ENCODE measurements at places on chromosomes 1 and 21.

DNA sequence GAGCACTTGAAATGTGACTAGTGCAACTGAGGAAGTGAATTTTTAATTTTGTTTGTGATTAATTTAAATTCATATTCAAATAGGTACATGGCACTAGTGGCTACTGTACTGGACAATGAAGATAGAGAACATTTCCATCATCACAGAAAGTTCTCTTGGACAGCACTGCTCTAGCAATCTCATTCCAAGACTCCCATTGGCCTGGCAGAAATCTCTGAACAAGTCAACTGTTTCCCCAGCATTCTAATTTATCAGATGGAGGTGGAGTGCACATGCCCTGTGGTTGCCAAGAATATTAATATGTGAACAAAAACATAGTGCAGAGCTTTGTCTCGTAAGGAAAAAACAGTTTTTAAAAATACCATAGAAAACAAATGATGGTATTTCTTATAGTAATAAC, 81.3 kb downstream of the CLIC4 start:
- no peak for DNase-seq

DNA sequence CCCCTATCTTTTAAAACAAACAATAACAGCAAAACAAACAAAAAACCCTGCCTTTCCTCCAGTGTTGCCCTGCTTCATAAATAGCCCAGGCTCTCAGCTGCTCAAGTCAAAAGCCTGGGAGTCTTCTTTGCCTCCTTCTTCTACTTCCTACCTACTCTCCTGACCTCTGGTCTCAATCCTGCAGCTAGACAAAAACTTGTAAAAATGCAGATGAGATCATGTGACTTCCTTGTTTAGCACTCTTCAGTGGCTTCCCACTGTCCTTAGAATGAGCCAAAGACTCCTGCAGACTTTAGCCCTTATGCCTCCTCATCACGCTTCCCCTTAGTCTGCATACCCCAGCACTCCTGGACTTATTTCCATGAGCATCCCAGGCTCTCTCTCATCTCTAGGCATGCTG, 55.0 kb upstream of the ZNF644 start:
- DNase-seq = no peak

DNA sequence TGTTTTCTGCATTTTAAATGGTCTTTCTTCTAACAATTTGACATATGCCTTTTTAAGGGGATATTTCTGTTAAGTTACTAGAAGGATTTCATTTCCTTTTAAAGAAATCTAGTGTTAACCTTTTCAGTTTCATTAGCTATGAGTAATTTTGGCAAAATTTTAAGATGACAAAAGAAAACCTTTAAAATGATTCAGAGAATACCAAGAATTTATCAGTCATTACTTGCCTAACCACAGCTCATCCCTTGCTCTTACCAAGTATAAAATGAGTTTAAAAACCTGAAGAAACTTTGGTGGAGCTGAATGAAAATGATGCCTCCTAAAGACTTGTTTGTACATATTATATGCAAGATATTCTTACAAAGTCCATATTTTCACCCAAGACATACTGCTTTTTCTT, 101.7 kb downstream of the NEK7 start:
- no peak for DNase-seq

DNA sequence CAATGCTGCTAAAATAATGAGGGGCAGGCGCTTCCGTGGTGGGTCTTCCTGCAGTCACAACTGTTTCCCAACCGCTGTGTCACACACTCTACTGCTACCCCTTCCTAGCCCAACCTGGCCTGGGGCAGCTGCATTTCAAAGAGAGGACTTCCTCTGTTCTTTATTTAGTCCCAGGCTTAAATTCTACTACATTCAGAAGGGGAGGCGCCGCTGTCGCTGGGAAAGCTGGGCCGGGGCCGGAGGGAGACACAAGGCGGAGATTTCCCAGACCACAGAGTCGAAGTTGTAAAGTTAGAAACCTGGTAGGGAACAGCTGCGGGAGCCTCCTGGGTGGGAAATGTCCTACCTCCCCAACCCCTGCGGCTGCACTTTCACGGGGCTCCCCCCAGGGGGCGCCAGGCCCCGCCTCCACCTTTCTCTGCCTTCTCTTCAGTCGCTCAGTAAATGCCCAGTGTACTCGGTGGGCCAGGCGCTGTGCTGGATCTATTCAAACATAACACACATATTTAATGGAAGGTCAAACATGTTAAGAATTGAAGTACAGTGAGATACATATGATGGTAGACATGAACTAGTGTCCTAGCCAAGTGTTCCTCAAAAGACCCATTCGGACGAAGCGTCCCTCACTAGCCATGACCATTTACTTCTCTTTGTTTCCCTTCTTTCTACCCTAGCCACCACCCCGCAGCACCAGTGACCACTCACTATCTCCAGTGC, 23.1 kb downstream of the DYRK3 start:
- no peak for DNase-seq

GRCh38 chr1:166900987-166901386, 24.9 kb upstream of the TADA1 start:
- peak; percentile 19 for DNase-seq

DNA sequence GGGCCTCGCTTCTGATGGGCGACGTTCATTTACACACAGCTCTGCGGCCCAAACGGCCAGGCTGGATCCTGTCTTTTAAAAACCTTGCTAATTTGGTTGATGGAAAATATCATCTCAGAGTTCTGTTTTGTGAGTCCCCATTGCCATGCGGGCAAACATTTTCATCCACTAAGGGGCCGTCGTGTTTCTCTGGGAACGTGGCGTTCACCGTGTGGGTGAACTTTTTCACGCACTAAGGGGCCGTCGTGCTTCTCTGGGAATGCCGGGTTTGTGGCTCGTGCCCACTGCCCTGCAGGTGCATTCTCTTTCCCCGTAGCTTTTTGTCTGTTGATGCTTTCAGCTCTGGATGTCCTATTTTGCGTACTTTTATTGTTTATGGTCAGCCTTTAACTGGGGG, 6.8 kb downstream of the COL18A1 start:
- no peak for DNase-seq

GRCh38 chr1:207429963-207430362, 24.2 kb upstream of the CR2 start:
- DNase-seq = no peak

DNA sequence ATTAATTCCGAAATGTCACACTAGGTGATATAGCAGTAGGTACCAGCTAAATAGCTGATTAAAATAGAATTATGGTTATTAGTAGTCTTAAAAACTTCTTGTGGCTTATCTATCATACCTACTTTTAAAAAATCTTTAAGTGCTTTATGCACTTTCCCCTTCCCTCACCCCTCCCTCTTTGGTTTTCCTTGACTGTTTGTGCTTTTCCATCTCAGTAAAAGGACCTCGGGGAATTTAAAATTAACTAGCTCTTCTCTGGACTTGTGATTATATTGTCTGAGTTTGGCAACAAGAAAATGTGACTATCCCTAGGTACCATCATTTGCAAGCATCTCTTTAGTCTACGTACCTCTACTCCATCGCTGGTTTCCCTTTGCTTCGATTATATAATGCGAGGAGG, 11.2 kb downstream of the COX20 start:
- DNase-seq = no peak

GRCh38 chr21:42570841-42571387, 57.3 kb downstream of the SLC37A1 start:
- DNase-seq = peak; percentile 25

DNA sequence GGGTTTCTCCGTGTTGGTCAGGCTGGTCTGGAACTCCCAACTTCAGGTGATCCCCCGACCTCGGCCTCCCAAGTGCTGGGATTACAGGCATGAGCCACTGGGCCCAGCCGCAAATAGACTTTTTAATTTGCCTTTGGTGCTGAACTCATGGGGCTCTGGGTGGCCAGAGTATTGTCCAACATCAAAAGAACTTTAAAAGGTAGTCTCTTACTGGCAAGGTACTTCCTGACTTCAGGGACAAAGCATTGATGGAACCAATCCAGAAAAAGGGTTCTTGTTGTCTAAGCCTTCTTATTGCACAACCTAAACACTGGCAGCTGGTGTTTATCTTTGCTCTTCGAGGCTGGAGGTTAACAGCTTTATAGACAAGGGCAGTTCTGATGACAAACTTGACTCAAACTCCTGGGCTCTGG, 3.8 kb upstream of the KTI12 start:
- DNase-seq = no peak

GRCh38 chr1:67684526-67685066, 405 bp upstream of the GADD45A start:
- DNase-seq = no peak

DNA sequence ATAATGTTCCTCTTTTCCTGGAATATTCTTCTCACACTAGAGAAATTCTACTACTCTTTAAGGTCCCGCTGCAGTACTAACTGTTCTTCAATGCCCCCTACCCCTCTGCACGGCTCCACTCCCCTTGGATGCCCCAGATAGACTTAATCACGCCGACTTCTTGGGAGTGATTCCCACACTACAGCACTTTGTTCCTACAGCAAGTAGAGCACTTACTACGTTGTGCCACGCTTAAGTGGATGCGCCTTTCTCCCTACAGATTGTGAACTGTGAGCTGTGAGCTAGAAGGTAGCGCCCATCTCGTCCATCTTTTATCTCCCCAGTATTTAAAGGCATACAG, 2.2 kb downstream of the ZNF436 start:
- no peak for DNase-seq

DNA sequence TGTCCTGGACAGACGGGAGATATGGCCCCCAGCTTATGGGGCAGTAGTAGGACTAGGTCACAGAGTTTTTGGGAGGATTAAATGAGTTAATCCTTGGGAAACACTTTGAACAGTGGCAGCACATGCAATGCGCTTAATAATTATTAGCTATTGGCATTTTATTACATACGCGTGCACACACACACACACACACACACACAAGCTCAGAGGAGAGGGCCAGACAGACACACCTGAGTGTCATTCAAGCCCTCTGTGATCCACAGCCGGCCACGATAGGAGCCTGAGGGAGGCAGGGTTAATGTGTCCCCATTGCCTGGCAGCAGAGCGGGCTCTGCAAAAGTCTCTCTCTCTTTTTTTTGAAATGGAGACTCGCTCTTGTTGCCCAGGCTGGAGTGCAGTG, 37.9 kb downstream of the EPHA2 start:
- DNase-seq = no peak

- no peak for DNase-seq
Measured at GRCh38 chr1:161153176-161153575, 602 bp upstream of the UFC1 start.

- no peak for DNase-seq
Measured at GRCh38 chr1:117683571-117684285, 77.9 kb downstream of the TENT5C start.

DNA sequence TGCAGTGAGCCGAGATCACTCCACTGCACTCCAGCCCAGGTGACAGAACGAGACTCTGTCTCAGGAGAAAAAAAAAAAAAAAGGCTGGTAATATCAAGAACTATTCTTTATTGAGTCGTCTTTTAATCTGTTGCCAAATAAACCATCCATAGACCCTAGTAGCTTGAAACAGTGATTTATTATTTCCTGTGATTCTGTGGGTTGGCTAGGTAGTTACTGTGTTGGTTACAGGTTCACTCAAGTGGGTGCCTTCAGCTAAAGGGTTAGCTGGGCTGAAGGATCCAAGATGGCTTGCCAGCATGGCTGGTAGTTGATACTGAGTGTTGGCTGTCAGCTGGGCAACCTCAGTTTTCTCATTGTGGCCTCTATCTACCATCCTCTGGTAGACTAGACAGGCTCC, 9.2 kb downstream of the TLCD4 start:
- no peak for DNase-seq

DNA sequence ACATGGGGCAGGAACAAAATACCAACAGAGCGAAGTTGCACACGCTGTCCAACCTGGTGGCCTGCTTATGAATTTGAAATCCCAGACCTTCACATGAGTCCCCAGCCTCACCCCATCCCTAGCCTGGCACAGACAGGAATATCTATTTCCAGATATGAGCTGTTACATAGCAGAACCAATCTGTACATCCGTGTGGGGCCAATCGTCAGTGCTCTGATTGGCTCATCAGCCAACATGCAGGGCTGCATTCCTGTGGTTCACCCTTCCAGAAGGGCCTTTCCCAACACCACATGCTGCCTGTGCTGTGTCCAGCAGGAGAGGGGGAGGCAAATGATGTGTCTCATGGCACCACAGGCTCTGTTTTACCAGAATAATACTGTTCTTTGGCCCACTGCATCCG, 31.3 kb downstream of the CCN1 start:
- no peak for DNase-seq

DNA sequence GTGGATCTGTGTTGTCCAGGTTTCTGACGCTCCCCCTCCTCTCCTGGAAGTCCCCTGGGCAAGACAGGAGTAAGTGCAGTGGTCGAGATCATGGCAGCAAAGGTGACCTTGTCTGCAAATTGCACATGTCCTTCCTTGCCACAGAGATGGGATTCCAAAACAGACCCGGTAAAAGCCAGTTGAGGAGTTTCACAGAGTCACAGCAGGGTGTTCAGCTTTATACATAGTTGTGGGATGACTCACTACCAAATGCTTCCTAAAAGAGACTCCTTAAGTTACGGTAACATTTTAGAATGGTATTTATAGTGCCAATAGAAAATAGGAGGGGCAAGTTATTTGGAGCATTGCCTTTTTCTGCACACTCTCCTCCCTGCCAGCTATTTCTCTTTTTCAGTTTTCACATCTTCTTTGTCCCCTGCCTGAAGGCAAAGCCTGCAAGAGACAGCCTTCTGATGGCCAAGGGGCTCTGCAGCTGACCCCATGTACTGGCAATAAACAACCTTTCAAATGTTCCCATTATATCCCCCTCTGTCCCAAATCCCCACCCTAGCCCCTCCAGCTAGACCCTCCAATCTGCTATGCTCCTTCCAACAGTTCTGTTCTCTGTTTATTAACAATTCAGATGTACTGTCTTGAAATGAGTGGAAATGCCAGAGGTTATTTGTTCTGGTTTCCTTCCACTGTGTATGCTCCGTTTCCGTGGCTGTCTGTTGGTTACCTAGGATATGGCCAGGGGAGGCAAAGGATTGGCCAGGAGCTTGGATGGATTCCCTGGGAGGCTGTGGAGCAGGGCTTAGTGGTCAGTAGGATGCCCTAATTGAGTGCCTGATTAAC, 115.0 kb downstream of the TGFB2 start:
- DNase-seq = no peak

- DNase-seq = no peak
Measured at GRCh38 chr1:43002116-43002515, 43.4 kb upstream of the SLC2A1 start.

DNA sequence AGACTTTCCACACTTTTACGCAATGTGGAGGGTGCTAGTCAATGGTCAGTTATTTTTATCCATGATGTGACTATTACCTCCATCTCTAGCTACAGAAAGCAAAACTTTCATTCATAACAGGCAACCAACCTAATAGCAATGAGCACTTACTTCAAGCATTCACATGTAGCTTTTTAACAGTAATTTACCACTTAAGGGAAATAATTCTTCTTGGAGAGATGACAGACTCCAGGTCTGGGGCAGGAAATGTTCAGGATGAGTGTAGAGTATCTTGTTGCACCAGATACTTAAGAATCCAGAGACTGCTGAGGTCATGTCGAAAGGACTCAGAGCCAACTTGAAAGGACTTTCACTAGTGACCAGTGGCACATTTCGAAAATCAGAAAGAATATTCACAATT, 347.6 kb downstream of the CHRM3 start:
- no peak for DNase-seq

GRCh38 chr1:1359664-1360468, 1.5 kb upstream of the MXRA8 start:
- no peak for DNase-seq

- no peak for DNase-seq
Measured at GRCh38 chr21:36199021-36199420, 42.4 kb downstream of the DOP1B start.
